ENCODE measurements at places on chromosomes 13 and 19.

DNA sequence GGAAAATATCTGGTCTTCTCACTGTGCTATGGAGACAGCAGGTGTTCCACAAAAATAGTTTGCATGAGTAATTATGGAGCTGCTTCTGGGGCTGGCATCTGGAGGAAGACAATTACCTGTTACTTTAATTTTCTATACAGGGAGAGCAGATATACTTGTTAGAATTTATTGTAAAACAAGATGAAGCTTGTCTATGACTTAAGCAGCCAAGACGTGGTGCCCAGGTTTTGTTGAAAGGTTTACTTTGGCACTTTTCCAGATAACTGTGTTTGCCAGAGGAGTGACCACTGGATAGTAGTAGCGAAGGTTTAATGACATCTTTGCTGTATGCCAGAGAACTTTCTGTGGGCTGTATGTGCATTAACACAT lies 134.5 kb upstream of the KL start:
- no peak for DNase-seq

DNA sequence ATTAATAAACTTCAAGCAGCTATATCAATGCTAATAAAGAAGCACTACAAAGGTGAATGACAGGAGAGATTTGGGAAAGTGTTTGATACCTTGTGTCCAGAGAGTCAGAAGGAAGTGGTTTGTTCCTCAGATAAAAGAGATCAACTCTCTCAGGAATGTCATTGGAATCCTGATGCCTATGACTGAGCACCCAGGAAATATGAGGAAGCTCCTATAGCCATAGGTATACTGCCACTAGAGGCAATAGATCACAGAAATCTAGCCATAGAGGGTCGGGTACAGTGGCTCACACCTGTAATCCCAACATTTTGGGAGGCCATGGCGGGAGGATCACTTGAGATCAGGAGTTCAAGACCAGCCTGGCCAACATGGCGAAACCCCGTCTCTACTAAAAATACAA lies 612.6 kb downstream of the DACH1 start:
- DNase-seq, result no peak

- no peak for DNase-seq
These were observed 220.3 kb downstream of the RAP2A start for GRCh38 chr13:97654236-97654635.

GRCh38 chr13:88601949-88602348 lies 930.8 kb downstream of the SLITRK5 start:
- no peak for DNase-seq

- DNase-seq, result no peak
These were observed 25.1 kb downstream of the VAV1 start for GRCh38 chr19:6797646-6798045.

DNA sequence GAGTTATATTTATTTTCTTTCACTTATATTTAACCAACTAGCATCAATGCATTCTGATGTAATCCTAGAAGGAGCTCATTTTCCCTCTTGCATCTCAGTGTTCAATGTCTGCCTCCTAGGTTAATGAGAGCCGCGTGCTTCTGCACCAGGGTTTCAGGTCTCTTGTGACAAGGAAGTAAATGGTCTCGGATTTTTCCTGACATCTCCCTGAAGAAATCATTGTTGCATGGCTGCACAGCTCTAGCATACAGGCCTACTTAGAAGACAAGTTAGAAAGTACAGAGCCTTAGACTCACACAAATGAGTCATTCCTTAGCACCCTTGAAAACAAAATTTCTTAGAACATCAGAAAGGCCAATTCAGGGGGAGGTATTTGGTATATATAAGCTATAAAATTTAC lies 57.2 kb upstream of the KLF12 start:
- peak; percentile 66 for DNase-seq

- DNase-seq, result no peak
These were observed 20.3 kb upstream of the GGACT start for GRCh38 chr13:100608906-100609305.

- DNase-seq, result no peak
These were observed 21.9 kb downstream of the CEBPA start for GRCh38 chr19:33280351-33280921.

DNA sequence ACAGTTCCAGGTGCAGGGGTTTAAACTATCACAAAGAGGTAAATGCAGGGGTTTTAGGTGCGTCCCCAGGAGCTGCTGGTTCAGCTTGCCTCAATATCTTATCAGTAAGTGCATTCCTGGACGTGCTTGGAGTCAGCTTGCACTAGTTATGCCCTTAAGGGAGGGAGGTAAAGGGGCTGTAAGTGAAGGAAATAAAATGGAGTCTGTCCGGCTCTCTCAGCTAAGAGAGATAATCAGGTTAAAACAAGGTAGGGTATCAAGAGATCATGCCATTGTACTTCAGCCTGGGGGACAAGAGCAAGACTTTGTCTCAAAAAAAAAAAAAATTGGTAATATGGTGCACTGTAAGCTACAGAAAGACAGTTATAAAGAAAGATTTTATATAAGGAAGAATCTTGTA lies 69.7 kb downstream of the ZNF100 start:
- no peak for DNase-seq

DNA sequence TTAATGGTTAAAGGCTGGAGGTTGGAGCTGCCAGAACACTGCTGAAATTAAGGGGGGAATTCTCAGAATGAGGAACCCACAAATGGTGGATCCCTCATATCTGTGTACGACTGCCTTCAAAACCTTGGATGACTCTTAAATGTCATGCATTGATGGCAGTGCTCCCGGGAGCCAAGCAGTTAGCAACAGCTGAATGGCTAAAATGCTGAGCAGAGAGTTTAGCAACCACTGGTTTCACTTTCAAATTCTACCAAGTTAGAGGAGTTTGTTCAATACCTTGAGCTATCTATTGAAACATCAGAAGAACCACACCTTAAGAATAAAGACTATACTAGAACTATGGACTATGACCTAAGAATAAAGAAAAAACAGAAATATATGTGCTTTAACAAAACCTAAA lies 41.4 kb downstream of the UQCRFS1 start:
- DNase-seq, result no peak

GRCh38 chr13:31801088-31801487 lies 61.8 kb downstream of the RXFP2 start:
- DNase-seq, result no peak

- DNase-seq, result peak; percentile 94
These were observed 1.2 kb downstream of the RABAC1 start for GRCh38 chr19:41957838-41958366.

- no peak for DNase-seq
These were observed 137.6 kb downstream of the GPC6 start for GRCh38 chr13:93364166-93364565.

DNA sequence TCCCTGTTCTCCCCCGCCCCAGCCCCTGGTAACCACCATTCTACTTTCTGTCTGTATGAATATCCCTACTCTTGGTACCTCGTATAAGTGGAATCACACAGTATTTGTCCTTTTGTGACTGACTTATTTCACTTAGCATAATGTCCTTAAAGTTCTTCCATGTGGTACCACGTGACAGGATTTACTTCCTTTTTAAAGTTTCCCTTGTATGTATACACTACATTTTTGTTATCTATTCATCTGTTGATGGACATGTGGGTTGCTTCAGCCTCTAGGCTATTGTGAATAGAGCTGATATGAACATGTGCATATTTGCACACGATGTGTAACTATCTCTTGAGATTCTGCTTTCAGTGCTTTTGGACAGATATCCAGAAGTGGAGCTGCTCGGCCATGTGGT lies 59.6 kb upstream of the GJB6 start:
- no peak for DNase-seq

DNA sequence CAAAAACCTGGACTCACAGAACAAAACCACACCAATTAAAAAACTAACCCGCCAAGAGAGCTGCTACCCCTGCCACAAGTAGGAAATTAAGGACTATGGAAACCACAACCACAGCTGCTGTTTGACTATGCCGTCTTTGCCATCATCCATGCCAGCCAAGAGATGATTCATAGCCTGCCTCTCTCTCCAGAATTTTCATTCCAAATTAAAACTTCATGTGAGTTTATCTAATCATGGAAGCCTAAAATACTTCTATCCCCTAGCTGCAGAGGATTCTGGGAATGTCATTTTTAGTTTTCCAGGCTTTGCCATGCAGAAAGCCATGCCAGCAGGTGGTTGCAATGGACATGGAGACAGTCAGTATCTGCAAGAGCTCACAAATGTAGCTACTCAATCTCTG lies 27.6 kb upstream of the GTF2F2 start:
- peak; percentile 82 for DNase-seq

DNA sequence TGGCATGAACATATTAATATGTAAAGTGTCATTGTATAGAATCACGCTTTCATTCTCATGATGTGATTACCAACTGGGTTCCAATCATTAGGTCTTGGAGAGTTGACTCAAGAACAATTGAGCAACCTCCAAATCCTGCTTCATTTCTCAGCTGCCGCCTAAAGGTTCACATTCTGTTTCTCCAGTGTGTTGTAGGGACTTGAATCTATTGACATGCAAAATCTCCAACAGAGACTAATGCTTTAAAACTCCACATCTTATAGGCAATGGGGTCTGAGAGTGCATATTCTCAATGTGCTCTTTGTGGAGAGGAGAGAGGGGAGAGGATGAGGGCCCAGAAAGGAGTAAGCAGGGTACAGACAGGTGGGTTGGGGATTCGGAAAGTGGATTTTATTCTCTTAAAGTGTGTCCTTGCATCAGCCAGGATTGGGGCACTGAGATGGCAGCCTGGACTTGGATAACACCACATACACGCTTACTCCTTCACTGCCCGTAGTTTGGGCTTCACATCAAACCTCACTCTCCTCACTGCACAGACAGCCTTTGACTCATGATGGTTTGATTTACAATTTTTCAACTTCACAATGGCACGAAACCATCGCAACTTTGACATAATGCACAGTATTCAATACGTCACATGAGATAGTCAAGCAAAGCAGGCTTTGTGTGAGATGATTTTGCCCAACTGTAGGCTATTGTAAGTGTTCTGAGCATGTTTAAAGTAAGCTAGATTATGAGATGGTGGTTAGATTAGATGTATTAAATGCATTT lies 241.3 kb upstream of the IRS2 start:
- no peak for DNase-seq

DNA sequence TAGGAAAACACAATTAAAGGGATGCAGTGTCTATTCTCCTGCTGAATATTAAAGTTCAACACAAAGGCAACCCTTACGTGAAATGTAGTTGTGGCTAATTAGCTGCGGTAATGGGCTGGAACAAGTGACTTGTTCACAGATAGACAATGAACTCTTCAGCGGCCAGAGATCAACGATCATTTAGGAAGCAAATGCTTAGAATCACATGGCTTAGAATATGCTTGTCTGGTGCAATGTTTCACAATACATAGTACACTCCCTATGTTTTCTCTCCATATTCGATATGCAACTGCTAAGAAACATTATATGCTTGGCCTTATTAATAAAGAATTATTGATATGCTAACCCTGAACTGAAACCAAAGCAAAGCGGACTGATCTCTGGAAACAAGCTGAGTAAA lies 25.7 kb upstream of the MTUS2 start:
- DNase-seq, result no peak

DNA sequence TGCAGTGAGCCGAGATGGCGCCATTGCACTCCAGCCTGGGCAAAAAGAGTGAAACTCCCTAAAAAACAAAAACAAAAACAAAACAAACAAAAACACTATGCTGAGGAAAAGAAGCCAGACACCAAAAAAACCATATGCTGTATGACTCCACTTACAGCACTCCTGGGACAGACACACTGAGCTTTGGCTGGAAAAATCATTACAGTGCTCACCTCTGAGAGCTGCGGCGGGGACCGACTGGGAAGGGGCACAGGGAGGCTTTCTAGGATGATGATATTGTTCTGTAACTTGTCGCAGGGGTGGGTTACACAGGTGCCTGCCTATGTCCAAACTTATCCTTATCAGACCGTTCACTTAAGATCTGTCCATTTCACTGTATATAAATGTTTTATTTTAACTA lies 7.8 kb downstream of the PNMA8A start:
- DNase-seq, result no peak

DNA sequence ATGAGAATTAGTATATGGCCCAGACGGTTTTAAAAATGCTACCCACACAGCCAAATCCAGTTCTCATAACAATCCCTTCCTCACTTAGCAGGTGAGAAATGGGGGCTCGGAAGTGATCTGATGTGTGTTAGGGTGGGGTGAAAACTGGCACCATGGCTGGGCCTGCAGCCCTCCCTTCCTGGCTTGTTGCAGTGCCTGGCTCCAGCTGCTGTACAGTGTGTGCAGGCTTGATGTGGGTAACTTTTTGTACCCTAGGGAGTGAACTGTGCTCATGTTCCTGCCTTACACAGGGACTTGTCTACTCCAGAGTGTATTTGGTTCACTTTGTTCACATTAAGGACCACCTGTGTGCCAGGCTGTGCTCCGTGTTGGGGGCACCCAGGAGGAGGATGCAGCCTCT lies 177.2 kb downstream of the LMO7 start:
- DNase-seq, result no peak
